ENCODE measurements at places on chromosomes 5 and 9. TPM values are rescaled to one million over a fixed set of nuclear protein-coding genes. Genes with fewer than 3 reads are reported as not detected.

Gene EDIL3
- 0.84 TPM for total RNA-seq

DNA sequence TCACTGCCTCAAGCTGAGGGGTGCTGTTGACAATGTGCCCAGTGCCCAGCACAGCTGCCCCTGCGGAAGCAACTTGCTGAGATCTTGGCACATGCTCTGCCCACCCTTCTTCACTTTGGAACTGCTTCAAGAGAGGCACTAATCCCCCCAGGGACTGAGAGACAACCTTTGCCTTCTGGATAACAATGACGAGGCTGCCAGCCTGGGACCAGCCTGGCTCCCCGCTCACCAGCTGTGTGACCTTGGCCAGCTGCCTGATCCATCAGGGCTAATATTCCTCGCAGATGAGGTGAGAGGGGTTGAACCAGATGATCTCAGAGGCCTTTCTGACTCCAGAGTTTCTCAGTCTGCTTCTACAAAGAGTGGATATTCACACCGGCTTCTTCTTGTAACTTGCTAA, 81.0 kb downstream of the SHB start:
- no peaks in the 10 kb centered on the region for H3K4me1 ChIP-seq
- no peak overlapping the region for H3K4me3 ChIP-seq
- no peaks in the 10 kb centered on the region for H3K36me3 ChIP-seq
- H3K27ac ChIP-seq = no peak overlapping the region
- no peaks in the 10 kb centered on the region for H3K27me3 ChIP-seq
- DNase-seq = no peak

- no peak overlapping the region for H3K4me3 ChIP-seq
- no peak overlapping the region for H3K27ac ChIP-seq
- no peak for DNase-seq
- H3K27me3 ChIP-seq = no peaks in the 10 kb centered on the region
Observed at GRCh38 chr5:167143716-167144115, 1147.7 kb upstream of the WWC1 start.

DNA sequence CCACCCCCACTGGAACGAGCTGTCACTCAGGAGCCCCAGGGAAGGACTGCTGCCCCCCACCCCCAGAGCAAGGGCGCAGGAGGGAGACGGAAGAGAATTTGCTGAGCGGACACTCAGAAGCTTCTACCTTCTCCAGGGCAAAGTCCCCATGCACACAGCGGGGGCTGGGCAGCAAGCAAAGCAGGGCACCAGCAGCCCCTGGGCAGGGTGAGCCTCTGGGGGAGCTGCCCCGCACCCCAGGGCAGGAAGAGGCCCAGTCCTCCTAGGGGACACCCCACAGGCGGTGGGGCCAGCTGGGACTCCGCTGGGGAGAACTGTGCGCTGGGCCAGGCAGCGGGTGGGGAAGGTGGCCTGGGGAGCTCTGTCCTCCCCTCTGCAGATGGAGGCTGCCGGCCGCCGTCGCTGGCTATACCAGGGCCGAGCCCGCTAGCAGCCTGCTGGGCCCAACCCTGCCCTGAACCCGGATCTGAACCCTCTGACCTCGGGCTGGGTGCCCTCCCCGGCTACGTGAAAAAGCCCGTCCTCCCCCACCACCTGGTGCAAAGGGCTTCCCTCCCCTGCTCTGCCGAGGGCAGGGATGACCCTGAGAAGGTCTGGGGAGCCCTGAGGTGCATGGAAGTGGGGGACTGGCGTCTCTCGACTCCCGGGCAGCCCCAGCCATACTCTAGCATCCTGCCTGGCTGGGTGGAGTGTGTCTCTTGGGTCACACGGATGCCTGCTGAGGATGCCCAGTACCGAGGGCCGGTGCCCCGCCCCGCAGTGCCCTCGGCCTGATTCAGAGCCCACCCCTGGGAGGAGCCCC, 597 bp upstream of the SLC34A3 start:
- H3K27ac ChIP-seq = no peak overlapping the region
- peaks cover 3% of the 10 kb centered on the region for H3K4me1 ChIP-seq
- H3K36me3 ChIP-seq = no peaks in the 10 kb centered on the region
- no peak overlapping the region for H3K4me3 ChIP-seq
- no peak for DNase-seq

GRCh38 chr5:180688330-180689070, 39.1 kb upstream of the FLT4 start:
- no peak overlapping the region for H3K4me3 ChIP-seq
- H3K27ac ChIP-seq = no peak overlapping the region
- no peaks in the 10 kb centered on the region for H3K36me3 ChIP-seq
- no peaks in the 10 kb centered on the region for H3K27me3 ChIP-seq
- H3K4me1 ChIP-seq = no peaks in the 10 kb centered on the region

GRCh38 chr9:109229682-109230081, 62.6 kb upstream of the FRRS1L start:
- H3K4me3 ChIP-seq = no peak overlapping the region
- H3K36me3 ChIP-seq = no peaks in the 10 kb centered on the region
- no peaks in the 10 kb centered on the region for H3K4me1 ChIP-seq

DNA sequence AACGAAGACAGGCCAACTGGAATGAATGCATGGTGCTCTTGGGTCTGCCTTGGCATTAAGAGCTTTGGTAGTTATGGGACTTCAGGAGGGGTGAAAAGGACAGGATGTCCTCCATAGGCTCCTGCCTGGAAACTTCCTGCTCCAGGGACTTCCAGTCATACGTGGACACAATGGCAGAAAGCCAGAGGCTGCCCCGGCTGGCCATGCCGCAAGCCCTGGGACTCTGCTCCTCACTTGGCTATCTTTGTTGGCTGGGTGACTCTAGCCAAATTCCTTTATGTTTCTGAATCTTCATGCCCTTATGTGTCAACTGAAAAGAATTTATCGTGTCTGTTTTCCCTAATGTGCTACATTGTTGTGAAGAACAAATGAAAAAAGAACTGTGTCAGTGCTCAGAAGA, 136.9 kb downstream of the SIL1 start:
- DNase-seq = peak; percentile 89
- peak overlapping the region; percentile 51 for H3K27ac ChIP-seq
- no peaks in the 10 kb centered on the region for H3K27me3 ChIP-seq
- no peak overlapping the region for H3K4me3 ChIP-seq

DNA sequence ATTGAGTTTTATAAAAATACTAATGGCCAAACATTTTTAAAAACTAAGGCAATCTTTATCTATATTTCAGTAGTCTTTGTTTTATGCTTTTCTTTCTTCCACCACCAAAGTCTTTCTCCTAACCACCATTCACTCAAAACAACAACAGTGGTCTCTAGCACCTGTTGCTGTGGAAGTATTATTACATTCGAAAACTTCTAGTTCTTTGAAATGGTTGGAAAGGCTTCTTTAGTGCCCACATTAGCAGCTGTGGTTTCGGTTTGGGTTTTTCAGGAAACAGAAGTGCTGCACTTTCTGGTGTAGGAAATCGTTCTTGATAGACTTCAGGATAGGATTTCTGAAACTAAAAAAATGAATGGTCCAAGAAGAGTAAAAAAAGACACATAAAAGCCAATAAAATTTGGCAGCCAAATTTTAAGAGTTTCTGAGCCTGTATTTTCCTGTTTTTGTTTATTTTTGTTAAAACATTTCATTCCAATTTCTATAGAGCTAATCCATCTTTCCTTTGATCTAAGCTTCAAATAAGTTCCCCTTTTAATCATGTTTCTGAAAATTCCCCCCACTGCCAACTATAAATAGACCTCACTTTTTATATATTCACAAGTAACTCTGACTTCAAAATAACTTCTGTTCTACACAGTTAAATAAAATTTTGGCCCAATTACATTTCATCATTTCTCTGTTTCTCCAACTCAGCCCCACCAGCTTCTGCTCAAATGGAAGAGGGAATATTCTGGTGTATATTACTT, 102.2 kb downstream of the DEPDC1B start:
- DNase-seq = no peak
- H3K4me3 ChIP-seq = no peak overlapping the region
- no peaks in the 10 kb centered on the region for H3K36me3 ChIP-seq
- H3K27me3 ChIP-seq = no peaks in the 10 kb centered on the region
- no peak overlapping the region for H3K27ac ChIP-seq
- H3K4me1 ChIP-seq = no peaks in the 10 kb centered on the region

DNA sequence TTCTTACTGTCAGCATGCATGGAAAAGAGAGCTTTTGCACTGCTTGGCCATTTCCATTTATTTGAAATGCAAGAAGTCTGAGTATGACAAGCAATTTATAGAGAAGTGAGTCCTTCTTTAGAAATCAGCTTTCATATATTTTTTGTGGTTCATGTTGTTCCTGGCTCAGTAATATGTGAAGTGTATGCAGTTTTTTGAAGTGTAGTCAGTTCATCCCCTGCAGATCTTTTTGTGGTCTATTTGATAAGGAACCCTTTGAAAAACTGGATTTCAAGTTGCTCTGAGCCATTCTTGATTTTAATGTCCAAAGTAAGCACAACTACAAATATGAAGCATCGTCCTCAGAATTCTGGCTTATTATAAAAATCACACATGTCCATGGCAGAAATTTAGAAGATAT, 294.1 kb upstream of the SMC2 start:
- no peaks in the 10 kb centered on the region for H3K36me3 ChIP-seq
- H3K27me3 ChIP-seq = no peaks in the 10 kb centered on the region
- DNase-seq = no peak
- no peak overlapping the region for H3K4me3 ChIP-seq

GRCh38 chr5:179268966-179269693, 76.1 kb downstream of the ADAMTS2 start:
- no peaks in the 10 kb centered on the region for H3K4me1 ChIP-seq
- no peaks in the 10 kb centered on the region for H3K27me3 ChIP-seq
- no peak overlapping the region for H3K4me3 ChIP-seq

DNA sequence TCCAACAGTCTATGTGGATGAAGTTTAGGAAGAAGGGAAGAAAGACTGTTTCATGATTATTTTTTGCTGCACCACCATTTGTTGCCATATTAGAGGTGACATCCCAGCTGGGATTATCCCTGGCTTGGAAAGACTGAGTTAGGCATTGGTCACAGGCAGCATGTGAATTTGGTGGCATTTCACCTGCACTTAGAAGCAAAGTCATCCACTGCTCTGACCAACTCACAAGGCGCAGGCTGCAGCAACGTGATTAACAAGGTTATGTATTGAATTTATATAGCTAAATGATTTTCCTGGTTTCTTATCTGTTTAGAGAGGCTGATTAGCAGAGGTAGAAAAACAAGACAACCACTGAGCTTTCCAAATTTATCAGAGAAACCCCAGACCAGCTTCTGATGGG, 2.7 kb downstream of the FYB1 start:
- no peaks in the 10 kb centered on the region for H3K4me1 ChIP-seq
- no peak overlapping the region for H3K27ac ChIP-seq
- no peaks in the 10 kb centered on the region for H3K27me3 ChIP-seq
- no peak for DNase-seq
- no peak overlapping the region for H3K4me3 ChIP-seq
- H3K36me3 ChIP-seq = no peaks in the 10 kb centered on the region

- no peaks in the 10 kb centered on the region for H3K27me3 ChIP-seq
- DNase-seq = no peak
- no peak overlapping the region for H3K4me3 ChIP-seq
- H3K27ac ChIP-seq = no peak overlapping the region
- H3K4me1 ChIP-seq = no peaks in the 10 kb centered on the region
Observed at GRCh38 chr5:30849931-30850710, 343.4 kb upstream of the CDH6 start.

Gene ROPN1L
- total RNA-seq = 0.30 TPM

All from right lobe of liver (tissue), 6 donors.